NCI-H2081 treated with DMSO at 0.1 percent for 48 hours (cell line): ENCODE measurements at places on chromosomes 3 and 15.

- no peak for DNase-seq
Observed at GRCh38 chr15:59609730-59610712, 1.6 kb upstream of the GCNT3 start.

DNA sequence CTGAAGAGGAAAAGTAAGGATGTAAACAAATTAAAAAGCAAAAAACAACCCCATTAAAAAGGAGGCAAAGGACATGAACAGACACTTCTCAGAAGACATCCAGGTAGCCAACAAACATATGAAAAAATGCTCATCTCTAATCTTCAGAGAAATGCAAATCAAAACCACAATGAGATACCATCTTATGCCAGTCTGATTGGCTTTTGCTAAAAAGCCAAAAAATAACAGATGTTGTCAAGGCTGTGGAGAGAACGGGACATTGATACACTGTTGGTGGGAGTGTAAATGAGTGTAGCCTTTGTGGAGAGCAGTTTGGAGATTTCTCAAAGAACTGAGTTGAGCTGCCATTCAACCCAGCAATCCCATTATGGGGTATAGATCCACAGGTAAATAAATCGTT lies 18.6 kb upstream of the RGMA start:
- DNase-seq = no peak

GRCh38 chr3:118067439-118067838 lies 967.2 kb downstream of the IGSF11 start:
- no peak for DNase-seq

- no peak for DNase-seq
Observed at GRCh38 chr3:24899901-24900603, 405.4 kb upstream of the THRB start.

GRCh38 chr3:35666888-35667287 lies 27.6 kb downstream of the ARPP21 start:
- no peak for DNase-seq

DNA sequence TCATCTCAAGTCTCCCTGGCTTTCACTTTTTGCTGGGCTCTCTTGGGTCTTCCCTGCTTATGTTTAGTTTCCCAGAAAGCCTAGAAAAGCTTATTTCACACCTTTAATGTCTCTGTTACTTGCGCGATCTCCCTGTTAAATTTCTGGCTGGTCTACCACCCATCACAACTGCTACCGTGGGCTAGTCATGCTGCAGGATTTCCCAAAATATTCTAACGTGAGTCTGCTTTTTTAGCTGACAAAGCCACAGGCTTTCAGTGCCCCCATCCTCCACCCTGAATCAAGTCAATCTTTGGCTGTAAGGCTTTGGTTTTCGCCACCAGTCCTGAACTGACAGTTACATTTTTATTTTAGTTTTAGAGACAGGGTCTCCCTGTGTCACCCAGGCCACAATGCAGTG lies 74.1 kb downstream of the SUMF1 start:
- DNase-seq = no peak

DNA sequence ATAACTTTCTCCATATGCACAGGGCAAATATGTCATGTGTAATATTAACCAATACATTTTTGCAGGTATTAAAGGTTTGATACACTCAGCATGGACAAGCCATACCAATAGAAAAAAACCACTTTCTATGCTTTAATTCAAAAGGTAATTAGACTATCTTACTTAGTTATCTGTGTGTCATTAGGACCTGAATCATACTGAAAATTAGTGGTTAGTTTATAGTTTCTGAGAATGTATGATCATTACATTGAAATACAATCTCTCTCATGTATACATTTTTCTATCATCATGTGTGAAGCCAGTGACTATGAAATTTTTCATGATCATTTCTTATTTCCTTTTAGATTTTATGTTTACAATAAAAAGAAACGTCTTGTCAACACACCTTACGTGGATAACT lies 16.3 kb downstream of the RPS27L start:
- no peak for DNase-seq

- DNase-seq = no peak
Observed at GRCh38 chr3:138437281-138437680, 2.9 kb downstream of the ESYT3 start.

GRCh38 chr15:34318277-34319079 lies 19.1 kb downstream of the SLC12A6 start:
- DNase-seq = no peak

- DNase-seq = no peak
Observed at GRCh38 chr3:23263796-23264195, 60.7 kb downstream of the UBE2E2 start.

GRCh38 chr3:76044601-76045600 lies 259.6 kb upstream of the ZNF717 start:
- no peak for DNase-seq

DNA sequence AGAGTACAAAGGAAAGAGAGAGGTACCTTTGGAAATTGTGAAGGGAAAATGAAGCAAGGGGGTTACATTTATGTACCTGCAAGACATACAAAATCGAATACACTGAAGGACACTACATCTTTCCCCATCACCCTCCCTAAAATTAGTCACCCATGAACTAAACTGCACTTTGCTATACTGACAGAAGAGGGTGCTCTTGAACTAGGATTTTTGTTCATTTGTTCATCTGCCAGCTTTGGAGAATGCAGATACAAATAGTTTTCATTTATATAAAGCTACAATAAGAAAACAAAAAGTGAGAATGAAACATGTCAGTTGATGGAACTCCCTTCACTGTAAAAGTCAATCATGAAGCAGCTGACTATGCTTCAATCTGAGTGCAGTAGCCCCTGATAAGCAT lies 55.7 kb downstream of the PCCB start:
- DNase-seq = no peak

DNA sequence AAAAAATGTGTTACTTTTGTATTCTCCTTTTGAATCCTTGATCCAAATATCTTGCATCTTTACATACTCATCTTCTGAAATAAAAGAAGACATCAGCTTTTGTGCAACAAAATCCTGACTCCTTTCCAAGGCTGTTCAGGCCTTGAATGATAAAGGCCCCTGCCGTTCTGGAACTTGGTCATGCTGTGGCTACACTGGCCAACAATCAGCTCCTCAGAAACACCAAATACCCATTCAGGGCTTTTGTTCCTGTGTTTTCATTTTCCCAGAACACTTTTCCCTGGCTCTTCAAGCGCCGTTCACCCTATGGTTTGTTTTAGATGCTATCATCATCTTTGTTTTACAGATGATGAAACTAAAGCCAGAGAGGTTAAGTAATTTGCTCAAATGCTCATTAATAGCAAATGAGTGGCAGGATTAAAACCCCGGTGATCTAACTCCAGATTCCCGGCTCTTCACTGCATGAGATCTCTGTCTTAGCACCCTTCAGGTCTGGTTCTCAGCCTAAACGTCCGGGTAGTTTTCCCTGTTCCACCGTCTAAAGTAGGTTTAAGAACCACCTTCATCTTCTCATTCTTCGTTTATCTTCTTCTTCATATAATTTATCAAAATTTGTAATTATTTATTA lies 58.3 kb downstream of the EPHA3 start:
- no peak for DNase-seq

GRCh38 chr3:147886879-147887278 lies 477.7 kb downstream of the ZIC1 start:
- no peak for DNase-seq

- no peak for DNase-seq
Observed at GRCh38 chr3:126104742-126105605, 21.1 kb upstream of the SLC41A3 start.

GRCh38 chr3:196518966-196519717 lies 4.0 kb upstream of the SMCO1 start:
- DNase-seq = no peak

- no peak for DNase-seq
Observed at GRCh38 chr3:74592359-74592758, 22.1 kb downstream of the CNTN3 start.

DNA sequence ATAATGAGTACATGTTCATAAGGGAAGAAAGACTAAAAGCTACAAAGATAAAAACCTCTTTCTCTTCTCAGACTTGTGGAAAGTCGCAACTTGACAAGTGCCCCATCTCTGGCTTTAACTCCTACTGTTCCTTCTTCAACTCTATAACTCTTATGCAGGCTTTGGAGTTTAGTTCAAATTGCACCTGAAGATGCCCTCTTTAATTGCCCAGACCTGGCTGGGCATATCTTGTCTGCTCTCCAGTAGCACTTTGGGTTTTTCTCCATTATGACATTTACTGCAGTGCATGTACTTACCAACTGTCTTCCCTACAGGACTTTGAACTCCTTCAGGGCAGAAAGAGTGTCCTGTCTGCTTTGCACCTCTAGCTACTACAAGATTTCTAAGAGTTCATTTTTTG lies 32.4 kb downstream of the DGKG start:
- DNase-seq = no peak
